ENCODE measurements at places on chromosomes 11 and 22.
A peak's percentile ranks its signal among the peaks of the same experiment; 100 is the strongest.

DNA sequence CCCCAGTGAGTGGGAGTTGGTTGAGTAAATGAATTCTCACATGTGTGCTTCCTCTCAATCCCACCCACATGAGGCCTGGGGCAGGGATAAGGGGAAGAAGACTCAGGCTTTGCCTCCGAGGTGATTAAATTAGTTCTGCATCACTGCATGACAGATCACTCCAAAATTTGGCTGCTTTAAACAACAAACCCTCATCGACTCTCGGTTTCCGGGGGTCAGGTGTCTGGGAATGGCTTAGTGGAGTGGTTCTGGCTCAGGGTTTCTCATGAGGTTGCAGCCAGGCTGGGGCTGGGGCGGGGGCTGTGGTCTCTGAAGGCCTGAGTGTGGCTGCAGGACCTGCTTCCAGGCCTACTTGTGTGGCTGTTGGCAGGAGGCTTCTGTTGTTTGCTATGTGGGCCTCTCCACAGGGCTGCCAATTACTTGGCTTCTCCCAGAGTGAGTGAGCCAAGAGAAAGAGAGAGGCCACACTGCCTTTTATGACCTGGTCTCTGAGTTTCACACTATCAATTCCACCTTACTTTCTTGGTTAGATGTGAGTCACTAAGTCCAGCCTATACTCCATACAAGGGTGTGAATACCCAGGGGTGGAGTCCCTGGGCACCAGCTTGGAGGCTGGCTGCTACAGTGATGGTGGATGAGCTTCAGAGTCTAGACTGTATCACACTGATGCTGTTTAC lies 15.9 kb downstream of the MOGAT2 start:
- DNase-seq: no peak

GRCh38 chr11:7291100-7291829 lies 39.6 kb downstream of the SYT9 start:
- DNase-seq: no peak

DNA sequence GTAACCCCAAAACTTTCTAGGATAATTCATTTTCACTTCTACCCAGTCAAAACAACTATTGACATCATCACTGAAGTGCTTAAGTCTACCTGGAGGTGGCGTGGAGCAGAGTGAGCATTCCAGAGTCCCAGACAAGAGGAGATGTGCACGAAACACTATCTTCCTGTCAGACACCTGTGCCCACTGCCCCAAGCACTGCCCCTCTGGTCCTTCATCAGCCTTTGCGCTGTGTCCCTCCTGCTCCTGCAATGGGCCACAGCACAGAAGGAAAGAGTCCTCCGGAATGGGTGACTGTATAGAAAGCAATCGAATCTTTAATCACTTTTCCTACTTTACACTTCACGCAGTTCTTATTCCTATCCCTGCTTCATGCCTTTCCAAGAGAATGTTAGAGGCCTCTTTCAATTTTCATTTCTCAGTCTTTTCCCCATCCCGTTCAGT lies 512 bp upstream of the GRIA4 start:
- DNase-seq: no peak

- no peak for DNase-seq
Measured at GRCh38 chr11:31913985-31914384, 102.9 kb upstream of the PAX6 start.

GRCh38 chr11:132601875-132602274 lies 930.4 kb downstream of the OPCML start:
- DNase-seq: no peak

- no peak for DNase-seq
Measured at GRCh38 chr11:27012234-27012921, 18.5 kb downstream of the FIBIN start.

DNA sequence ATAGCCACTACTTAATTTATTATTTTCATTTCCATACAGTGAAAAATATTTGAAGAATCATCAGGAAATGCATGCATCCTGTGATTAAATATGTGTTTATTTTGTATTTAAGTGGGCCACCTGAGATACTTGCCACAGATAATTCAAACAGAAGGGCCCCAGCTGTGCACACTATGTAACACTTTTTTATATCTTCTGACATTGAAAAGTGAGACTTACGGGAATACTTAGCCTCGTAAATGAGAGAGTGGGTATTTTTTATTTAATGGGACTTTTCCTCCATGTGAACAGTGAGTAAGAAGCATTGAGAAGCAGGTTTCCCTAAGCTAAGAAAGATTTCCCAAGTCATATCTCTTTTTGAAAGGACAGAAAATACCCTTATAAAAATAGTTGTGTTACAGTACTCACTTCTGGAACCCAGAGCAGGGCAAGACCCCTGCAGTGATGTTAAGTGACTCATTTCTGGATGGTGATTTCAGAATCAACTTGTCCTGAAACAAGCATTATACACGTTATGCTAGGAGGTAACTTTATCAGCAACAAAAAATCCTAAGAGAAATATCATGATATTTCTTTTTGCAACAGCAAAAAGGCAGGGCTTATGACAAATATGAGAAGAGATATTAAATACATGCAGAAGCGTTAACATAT lies 478.1 kb upstream of the CHORDC1 start:
- no peak for DNase-seq

DNA sequence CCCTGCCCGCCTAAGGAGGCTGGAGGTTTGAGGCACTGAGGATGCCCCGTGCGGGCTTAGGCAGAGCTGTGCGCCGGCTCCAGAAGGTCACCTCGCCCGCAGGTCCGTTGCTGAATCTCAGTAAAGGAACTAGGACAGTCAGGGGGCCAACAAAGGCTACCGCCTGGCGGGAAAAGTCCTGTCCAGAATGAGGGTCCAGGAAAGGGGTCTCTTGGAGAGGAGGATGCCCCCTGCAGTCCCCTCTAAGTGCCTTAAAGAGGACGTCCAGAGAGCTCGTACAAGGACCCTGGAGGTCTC lies 548 bp downstream of the PVALB start:
- DNase-seq: no peak

- no peak for DNase-seq
Measured at GRCh38 chr11:61195719-61196118, 7.6 kb upstream of the PGA3 start.

GRCh38 chr11:16099343-16099900 lies 256.9 kb downstream of the SOX6 start:
- DNase-seq: no peak

DNA sequence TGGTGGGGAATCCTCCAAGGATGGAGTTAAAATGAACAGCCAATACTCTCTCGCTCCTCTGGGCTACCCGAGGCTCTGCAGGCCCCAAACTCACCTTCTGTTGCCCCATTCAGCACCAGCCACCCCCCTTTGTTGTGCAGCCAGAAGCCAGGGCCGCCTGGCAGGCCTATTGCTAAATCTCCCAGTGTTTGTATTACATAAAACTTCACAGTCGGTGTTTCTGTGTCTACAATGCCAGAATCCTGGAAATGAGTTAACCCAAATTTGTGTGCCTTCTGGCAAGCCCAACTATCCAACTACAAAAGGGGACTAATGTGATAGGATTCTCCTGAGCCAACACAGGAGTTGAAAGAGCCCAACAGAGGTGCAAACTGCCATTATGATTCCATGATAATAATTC lies 9.3 kb downstream of the KCNJ5 start:
- DNase-seq: no peak

GRCh38 chr11:122101625-122102291 lies 14.3 kb downstream of the BLID start:
- peak; percentile 42 for DNase-seq

DNA sequence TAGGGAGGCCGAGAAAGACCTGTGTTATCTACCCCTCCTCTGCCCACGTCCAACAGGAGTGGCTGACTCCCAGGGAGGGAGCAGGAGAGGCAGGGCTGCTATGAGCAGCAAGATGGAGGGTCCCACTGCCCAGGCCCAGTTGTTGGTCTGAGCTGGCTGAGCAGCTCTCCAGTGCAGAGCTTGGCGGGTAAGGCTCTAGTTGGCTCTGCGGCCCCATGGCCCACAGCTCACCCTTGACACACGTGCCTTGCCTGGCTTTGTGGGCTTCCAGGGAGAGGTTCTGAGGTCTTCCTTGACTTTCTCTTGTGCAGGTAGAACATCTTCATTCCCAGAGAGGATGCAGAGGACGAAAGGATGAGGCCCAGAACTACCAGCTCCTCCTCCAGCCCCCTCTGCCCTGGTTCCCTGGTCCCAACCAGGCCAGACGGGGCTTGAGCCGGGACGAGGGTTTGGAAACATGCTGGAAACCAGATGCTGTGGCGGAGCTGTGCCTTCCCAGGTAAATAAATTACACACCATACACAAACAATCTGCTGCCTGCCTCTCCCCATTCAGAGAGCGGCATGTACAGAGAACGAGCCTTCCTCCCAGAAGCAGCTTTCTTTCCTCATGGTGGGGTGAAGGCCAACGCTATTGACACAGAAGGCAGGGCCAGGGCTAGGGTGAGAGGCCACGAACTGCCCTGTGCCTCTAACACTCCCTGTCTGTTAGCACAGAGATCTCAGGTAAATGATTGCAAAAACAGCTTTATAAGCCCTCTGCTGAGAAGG lies 48.1 kb downstream of the DSCAML1 start:
- DNase-seq: no peak

GRCh38 chr11:75518771-75519653 lies 6.7 kb downstream of the GDPD5 start:
- DNase-seq: no peak

- DNase-seq: no peak
Measured at GRCh38 chr11:119023741-119024140, 5.2 kb downstream of the TRAPPC4 start.

GRCh38 chr11:82634091-82634490 lies 99.6 kb downstream of the FAM181B start:
- DNase-seq: no peak

DNA sequence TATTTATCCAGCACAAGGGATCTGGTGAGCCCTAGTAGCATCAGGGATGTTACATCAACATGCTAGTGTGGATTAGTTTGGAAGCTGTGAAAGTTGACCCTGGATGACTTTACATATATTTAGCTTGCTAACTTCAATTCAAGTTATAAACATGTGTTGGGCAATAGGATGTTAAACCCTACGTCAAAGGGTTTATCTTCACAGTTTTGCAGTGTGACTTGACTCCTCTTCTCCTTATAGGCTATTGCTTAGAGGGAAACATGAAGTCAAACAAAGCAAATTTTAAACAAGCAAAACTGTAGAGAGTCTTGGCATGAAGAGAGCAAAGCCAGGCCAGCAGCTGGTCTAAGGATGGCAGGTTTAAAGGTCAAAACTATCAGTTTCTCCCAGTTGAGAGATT lies 11.3 kb upstream of the CTSC start:
- DNase-seq: no peak

- DNase-seq: no peak
Measured at GRCh38 chr11:27218421-27219038, 144.5 kb downstream of the CCDC34 start.

DNA sequence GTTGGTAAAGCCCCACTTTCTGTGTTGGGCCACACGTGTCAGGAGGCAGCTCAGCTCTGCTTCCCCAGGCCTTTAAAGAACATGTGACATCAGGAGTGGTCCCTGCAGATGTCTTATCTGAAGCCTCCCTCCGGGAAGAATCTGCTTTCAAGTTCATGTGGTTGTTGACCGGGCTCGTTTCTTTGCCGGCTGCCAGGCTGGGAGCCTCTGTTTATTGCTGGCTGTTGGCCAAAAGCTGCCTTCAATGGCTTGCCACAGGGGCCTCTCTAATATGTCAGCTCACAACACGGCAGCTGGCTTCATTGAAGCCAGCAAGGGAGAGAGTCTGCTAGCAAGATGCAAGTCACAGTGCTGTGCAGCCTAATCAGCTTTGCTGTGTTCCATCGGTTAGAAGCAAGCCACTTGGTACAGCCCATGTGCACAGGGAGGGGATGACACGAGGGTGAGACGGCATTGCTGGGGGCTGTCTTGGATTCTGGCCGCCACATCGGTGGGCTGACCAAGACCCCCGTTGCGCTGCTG lies 14.6 kb downstream of the MRGPRF start:
- peak; percentile 43 for DNase-seq

- no peak for DNase-seq
Measured at GRCh38 chr11:68813773-68814172, 27.9 kb downstream of the CPT1A start.

DNA sequence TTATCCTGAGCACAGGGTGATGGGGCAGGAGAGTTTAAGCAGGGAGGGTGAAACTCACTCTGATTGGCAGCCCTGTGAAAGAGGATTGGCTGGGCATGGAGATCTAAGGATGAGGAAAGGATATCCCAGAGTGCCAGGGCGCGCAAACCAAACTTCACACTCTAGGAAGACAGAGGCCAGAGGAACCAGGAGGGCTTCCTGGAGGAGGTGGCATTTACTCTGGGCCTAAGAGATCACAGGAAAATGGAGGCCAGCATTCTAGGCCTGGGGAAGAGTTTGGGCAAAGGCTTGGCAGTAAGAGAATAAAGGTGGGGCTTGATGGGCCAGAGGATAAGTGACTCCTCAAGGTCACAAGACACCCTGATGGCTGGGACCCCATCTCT lies 377 bp upstream of the NCF4 start:
- no peak for DNase-seq

DNA sequence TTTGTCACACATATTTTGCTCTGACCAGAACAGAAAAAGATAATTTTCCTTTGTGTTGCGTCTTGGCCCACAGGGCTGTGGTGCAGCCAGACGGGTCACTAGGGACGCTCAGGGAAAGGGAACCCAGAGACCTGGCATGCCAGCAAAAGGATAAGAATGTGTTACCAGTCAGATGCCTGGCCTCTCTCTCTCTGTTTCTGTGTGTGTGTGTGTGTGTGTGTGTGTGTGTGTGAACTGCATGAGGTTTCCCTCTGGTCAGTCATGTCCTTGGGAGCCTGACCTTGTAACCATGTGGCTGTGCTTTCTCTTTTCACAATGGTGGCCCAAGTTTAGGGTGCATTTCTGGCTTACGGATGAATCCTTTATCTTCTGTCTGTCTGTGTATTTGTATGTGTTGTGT lies 25.4 kb downstream of the CCKBR start:
- DNase-seq: no peak

DNA sequence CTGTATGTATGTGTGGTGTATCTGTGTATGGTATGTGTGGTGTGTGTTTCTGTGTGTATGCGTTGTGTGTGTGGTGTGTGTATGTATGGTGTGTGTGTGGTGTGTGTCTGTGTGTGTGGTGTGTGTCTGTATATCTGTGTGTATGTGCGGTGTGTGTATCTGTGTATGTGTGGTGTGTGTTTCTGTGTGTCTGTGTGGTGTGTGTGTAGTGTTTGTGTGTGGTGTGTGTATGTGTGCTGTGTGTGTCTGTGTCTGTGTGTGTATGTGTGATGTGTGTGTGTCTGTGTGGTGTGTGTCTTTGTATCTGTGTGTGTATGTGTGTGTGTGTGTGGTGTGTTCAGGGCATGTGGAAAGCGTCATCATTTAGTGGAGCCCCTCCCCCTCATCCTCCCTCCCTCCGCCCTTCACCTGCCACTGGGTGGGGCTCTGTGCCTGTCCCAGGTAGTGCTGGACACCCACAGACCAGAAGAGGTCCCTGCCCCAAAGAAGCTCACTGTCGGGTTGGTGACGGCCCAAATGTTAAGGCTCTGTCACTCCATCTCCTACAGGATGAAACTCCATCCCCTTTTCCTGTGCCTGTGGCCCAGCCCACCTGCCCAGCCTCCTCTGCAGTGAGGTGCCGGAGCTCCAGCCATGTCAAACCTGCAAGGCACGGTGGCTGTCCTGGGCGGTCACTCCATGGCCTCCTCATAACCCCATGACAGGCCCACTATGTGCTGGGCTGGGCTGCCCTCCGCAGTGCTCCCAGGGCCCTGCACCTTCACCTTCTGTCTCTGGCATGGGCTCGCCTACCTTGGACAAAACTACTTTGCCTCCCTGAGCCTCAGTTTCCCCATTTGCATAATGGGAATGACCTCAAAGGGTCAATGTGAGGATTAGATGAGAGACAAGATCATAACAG lies 23.4 kb upstream of the SHISAL1 start:
- DNase-seq: no peak

Measured in HAP-1 (cell line).